ENCODE measurements at places on chromosomes 6 and 20.
A peak's percentile ranks its signal among the peaks of the same experiment; 100 is the strongest.

GRCh38 chr20:44273231-44274215, 26.4 kb downstream of the GDAP1L1 start:
- no peak for DNase-seq

- no peak for DNase-seq
These were observed 660.4 kb upstream of the SLC35B3 start for GRCh38 chr6:9095729-9096128.

GRCh38 chr20:35821807-35822242, 50.0 kb downstream of the PHF20 start:
- DNase-seq = no peak

DNA sequence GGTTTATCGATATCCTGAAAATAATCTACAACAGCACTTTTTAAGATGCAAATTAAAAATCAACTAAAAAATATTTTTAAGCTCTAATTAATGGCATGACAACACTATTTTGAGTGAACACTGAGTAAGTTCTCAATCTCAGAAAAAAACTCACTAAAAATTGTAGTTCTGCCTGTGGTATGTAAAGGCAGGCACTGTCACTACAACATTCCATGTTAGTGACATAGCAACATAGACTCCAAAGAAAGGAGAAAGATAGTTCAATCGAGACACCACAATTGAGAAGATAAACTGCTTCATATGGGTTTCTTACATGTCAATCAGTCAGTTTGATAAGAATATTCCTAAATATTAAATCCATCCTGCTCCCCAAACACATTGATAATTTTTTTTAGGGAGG, 38.0 kb downstream of the COL12A1 start:
- no peak for DNase-seq

DNA sequence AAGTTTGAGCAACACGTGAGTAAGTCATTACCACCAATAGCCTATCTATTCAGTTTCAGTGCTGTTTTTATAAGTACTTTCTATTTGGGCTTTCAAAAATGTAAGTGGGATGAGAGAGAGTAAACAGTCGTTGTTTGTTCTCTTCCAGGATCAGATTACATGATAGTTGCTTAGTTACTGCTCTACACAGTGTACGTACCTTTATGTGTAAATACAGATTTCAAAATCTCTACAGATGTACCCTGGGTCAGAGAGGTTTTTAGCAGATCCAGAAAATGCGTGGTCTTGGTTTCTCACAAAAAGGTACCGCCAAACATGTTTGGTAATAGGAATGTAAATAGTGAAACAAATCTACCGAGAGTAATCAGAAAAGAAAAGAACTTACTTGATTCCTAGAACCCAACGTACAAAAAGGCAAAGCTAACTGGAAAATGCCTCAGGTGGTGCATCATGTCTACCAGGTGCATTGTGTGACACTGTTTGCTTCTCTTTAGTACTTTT, 421.1 kb downstream of the BCKDHB start:
- no peak for DNase-seq

DNA sequence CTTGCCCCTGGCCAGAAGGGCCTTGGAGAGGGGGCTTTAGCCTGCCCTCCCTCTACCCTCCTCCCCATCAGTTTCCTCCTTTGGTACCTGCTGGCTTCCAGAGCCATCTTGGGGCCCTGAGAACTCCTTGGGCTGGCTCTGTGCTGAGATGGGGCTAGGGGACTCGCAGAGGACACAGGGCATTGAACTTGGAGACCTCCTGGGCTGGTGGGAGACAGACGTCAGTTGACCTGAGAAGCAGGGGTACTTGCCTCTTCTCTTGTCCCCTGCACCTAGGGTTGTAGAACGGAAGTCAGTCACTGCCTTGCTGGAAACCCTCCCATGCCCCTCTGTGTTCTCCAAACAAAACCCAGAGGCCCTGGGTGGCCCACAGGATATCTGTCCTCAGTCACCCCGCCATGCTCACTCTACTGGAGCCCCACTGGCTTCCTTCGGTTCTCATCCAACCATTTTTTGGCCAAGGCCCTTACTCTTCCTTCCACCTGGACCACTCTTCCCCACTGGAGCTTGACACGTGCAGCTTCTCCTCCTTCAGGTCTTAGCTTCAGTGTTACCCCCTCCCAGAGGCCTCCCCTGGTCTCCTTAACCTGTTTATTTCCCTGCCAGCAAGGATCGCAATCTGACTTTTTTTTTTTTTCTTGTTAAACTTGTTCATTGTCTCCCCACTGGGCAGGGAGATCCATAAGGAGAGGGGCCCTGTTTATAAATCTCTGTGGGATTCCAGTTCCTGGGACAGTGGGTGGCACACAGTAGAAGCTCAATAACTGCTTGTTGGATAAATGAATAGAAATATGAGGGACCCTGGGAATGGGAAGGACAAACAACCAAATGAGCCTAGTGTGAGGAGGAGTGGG, 971 bp downstream of the RBCK1 start:
- DNase-seq = no peak

GRCh38 chr6:79084693-79085092, 6.6 kb upstream of the PHIP start:
- no peak for DNase-seq

DNA sequence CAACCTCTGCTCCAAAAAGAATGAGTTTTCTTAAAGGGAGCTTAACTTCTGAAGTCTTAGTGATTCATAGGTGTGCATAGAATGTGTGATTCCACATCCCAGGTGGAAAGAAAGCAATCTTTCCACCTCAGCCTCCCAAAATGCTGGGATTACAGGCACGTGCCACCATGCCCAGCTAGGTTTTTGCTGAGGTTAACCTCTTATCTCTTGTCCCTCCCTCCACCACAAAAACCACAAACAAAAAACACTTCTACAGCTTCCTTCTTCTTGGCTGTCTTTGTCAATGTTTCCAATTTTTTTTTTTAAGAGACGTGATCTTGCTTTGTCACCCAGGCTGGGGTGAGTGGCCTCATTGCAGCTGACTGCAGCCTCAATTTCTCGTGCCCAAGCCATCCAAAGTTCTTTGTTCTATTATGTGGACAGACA, 8.1 kb upstream of the CSE1L start:
- no peak for DNase-seq

DNA sequence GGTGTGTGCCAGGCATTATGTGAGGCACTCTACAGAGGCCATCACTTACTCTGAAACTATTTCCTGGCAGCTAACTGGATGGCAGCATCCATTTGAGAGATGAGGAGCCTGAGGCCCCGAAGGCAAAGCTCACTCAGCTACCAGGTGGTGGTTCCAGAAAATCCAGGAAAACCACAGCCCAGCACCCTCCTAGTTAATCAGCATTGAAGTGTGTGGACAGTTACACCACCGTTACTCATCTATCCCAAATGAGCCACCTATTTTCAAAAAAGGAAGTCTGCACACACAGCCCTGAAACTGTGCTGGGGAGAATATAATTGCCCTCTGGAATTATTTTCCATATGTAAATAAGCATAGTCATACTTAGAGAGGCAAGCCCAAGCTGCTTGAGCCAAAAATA, 67.4 kb downstream of the CNBD2 start:
- no peak for DNase-seq

DNA sequence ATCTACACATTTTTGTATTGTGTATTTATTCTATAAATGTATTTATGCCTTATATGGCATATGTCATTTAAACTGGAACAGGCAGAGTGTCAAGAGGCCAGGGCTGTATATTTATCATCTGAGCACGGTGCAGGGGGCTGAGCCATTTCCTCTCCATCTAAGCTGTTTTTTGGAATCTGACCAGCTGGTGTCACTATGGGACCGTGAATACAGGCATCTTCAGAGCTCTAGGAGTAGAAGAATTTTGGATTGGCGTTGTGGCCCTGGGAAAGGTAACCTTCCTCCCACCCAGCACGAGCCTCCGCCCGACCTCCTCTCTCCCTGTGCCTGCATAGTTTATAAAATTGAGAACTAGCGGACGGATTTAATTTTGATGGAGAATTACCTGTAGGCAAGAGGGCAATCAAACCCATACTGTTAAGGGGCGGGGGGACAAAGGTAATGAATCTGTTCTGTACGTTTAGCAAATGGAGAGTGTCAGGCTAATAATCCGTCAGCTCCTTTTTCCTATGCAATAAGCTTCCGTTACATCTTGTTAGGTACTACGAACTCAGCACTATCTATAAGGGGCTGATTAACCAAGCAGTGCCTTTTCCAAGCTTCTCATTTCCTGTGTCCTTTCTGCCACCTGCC, 29.0 kb upstream of the EEF1E1 start:
- peak; percentile 71 for DNase-seq

- DNase-seq = no peak
These were observed 45.4 kb downstream of the CEP162 start for GRCh38 chr6:84182001-84182400.

DNA sequence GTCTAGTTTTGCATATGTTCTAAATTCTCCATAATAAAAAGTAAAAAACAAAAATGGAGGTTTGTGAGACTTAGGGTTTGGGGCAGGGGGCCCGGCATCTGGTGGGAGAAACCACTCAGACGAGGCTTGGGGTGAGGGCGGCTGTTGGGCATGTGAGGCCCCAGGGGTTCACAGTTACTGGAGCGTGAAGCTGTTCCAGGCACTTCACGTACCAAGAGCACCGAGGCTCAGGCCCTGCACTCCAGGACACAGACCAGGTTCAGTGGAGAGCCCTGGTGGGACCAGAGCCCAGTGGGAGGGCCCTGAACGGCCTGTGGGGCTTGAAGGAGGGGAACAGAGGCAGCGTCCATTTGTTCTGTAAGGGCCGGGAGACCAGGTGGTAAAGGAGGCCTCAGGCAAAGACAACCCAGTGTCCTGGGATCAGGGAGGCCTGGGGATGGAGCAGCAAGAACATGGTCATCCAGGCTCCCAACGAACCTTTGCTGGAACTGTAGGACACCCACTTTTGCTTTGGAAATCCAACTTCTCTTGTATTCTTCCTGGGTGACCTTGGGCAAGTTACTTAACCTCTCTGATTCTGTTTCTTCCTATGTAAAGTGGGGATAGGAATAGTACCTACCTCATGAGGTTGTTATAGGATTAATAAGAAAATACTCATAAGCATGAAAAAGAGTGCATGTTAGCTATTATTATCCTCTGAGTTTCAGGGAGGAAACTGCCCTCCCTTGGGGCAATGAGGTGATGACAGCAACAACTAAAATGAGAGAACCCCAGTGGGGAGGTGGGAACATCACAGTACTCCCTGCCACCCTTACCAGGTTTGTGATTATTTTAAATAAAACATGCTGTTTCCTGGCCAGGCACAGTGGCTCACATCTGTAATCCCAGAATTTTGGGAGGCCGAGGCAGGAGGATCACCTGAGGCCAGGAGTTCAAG, 1.1 kb upstream of the FGD2 start:
- no peak for DNase-seq

GRCh38 chr6:158978757-158979156, 21.2 kb downstream of the RSPH3 start:
- no peak for DNase-seq

DNA sequence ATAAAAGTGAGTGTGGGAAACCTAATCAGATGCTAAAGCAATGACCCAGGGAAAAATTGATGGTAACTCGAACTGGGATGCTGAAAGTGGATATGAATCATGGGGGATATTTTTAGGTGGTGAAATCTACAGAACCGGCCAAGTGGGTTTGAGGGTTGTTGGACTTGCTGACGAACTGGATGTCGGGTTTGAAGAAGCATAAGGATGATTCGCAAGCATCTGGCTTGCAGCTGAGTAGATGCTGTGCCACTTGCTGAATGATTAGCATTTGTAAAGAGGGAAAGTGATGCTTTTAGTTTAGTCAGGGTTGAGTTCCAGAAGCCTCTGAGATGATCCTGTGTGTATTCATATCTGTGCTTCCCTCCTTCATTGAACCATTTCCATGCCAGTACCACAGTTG, 54.9 kb downstream of the UBR2 start:
- no peak for DNase-seq

DNA sequence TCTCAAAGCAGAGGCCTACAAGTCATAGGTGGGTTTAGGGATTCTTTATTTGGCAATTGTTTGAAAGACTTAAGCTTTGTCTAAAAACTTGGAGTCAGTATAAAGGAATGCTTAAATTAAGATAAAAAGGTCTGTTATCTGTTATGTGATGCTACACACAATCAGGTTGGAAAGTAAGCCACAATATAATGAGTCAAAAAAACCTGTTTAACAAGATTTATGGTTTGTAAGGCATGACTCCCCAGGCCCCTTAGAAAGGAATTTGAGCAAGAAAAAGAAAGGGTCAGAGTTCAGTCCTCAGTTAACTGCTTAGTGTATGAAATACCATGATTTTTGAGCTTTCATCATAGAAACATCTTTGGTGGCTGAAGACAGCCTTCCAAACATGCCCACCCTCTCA, 66.8 kb upstream of the HMGN3 start:
- no peak for DNase-seq

- no peak for DNase-seq
These were observed 105.6 kb downstream of the DCDC2 start for GRCh38 chr6:24252280-24252679.

- DNase-seq = no peak
These were observed 168.0 kb downstream of the ZMYND8 start for GRCh38 chr20:47188540-47188939.

DNA sequence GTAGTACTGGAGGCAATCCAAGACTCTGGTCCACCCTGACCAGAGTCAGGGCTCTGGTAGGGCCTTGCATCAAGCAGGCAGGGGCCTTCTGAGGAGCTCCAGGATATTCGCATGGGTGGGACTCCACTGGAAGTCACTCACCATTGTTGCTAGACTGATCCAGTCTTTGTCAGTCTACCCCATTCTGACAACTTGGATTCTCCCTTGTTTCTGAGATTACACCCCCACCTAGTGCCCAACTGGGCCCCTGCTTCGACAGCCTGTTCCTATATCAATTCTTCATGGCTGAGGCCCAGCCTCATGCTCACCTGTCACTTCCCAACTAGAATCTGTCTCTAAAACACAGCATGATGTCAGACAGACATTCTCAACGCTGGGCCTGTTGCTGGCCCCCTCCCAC, 5.2 kb downstream of the SLC35D3 start:
- DNase-seq = peak; percentile 23

DNA sequence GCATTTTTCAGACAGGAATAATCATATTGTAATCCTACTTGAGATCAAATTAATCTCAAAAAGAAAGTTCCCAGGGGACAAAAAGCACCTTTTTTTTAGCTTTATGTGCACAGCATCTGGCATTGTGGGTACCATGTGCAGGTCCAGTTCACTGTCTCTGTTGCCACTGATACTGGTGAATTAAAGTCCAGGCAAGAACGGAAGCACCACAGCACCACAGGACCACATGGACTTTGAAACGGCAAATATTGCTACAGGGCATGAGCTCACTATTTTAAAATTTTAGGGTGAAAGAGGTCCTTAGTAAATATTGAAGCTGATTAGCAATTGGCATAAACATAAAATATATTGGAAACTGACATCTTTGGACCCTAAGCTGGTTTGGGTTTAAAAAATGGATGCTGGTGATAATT, 709.0 kb downstream of the EPM2A start:
- no peak for DNase-seq

DNA sequence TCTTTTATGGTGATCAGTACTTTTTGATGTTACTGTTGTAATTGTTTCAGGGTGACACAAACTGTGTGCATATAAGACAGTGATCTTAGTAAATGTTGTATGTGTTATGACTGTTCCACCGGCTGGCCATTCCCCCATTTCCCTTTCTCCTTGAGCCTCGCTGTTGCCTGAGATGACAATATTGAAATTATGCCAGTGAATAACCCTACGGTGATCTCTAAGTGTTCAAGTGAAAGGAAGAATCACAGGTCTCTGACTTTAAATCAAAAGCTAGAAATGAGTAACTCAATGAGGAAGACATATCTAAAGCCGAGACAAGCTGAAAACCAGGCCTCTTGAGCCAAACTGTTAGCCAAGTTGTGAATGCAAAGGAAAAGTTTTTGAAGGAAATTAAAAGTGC, 32.3 kb downstream of the TULP4 start:
- no peak for DNase-seq

All from cerebellar cortex (tissue), 1 donor.